ENCODE measurements at places on chromosomes 13 and 19.

GRCh38 chr13:20157151-20157796 is 3.6 kb downstream of the GJA3 start:
- no peak for DNase-seq

DNA sequence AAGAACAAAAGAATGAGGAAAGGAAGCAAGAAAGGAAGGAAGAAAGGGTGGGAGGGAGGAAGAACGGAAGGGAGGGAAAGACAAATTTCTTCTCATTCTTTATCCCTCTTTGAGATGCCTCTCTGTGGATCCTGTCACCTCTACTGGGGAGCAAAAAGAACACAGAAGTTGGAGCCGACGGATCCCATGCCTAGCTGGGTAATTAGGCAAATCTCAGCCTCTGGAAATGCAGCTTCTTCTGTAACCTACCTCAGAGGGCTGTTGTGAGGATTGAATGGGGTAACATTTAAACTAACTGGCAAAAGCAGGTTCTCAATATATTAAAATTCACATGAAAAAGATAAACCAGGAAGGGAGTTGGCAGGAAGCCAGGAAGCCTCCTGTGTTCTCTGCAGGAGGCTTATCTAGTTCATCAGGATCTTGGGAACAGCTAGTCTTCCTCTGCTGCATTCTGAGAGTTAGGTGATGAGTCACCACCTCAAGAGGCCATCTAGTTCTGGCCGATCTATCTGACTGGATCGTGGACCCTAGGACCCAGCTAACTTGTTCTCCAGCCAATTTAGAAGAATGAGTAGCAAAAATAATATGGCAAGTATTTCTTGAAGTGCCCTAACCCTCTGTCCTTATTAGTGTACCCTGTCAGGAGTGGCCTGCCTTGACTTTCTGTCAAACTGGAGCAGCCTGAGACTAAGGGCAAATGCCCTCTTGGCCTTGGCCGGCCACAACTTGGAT is 15.2 kb upstream of the CPB2 start:
- DNase-seq: no peak

DNA sequence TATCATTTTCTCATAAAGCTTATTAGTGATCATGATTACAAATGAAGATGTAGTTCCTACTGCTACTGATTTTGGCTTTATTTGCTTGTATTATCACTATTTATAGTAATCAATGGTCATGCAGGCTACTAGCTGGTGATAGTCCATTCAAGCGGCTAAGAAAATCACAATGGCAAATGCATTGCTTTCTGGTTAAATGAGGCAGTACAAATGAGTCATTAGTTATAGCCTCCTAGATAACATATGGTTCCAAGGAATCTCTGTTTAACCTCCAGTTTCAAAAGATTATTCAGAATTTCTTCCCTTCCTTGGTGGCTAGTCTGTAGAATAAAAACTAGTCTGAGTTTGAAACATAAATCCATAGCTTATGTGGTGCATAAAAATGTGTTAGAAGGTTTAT is 141.3 kb upstream of the HTR2A start:
- DNase-seq: no peak

DNA sequence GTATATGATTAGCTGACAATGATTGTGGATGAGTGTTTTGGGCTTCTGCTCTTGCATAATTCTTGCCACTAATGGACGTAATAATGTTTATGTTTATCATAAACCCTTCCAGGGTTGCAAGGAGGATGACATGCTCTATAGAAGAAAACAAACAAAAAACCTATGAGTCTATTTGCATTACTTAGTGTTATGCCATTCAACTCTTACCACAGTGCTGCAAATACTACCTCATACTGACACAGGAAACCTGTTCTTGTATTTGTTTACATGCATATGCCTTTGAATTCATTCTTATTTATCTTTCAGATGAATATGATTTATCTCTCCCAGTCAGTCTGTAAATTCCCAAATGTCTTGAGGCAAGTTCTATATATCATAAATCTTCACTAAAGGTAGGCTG is 39.6 kb upstream of the FREM2 start:
- no peak for DNase-seq

DNA sequence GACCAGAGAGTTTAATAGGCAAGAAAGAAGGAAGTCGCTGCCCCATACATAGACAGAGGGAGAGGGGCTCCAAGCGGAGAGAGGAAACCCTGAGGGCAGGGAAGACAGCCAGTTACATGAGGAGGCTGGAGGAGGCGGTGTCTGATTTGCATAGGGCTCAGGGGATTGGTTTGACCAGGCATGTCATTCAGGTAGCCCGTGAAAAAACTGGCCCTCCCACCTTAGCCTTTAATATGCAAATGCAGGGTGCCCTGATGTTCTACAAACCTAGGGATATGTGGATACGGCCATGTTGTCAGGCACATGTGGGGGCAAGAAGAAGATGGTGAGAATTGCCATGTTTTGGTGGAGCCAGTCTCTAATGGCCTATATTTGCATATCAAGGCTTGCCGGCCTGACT is 1461.6 kb downstream of the PCDH9 start:
- DNase-seq: no peak

GRCh38 chr19:31249217-31249616 is 100.0 kb downstream of the TSHZ3 start:
- DNase-seq: no peak

DNA sequence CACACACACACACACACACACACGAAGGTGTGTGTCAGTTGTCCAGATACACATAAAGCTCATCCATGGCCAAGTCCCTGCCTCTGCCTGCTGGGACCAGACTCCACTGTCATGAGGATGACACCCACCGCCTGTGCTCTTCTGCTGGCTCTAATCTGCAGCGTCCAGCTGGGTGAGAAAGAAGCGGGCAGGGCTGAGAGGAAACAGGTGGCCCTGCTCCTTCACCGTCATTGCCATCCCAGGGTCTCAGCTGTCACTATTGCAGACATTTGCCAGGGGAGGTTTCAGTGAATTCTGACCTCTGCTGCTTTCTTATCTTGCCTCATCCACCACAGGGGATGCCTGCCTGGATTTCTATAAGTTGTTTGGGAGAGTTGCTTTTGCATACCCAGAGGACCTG is 31.4 kb downstream of the SCGB2B2 start:
- no peak for DNase-seq

DNA sequence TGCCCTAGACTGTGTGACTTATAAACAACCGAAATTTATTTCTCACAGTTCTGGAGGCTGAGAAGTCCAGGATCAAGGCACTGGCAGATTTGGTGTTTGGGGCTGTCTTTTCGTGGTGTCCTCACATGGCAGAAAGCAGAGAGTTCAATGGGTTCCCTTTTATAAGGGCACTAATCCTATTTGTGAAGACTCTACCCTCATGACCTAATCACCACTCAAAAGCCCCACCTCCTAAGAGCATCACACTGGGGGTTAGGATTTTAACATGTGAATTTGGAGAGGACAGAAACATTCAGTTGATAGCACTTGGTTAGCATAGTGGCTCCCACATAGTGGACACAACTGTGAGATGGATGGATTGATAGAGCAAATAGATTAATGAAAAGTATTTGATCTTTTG is 21.5 kb upstream of the GPR18 start:
- no peak for DNase-seq

- no peak for DNase-seq
Observed at GRCh38 chr19:31272583-31273106, 76.6 kb downstream of the TSHZ3 start.

GRCh38 chr13:112704308-112705145 is 14.7 kb downstream of the ATP11A start:
- no peak for DNase-seq

- DNase-seq: no peak
Observed at GRCh38 chr13:63455938-63456337, 2040.3 kb upstream of the PCDH20 start.

- no peak for DNase-seq
Observed at GRCh38 chr13:74388626-74389025, 254.4 kb upstream of the KLF12 start.

- no peak for DNase-seq
Observed at GRCh38 chr19:18415178-18415867, 3.9 kb upstream of the SSBP4 start.

DNA sequence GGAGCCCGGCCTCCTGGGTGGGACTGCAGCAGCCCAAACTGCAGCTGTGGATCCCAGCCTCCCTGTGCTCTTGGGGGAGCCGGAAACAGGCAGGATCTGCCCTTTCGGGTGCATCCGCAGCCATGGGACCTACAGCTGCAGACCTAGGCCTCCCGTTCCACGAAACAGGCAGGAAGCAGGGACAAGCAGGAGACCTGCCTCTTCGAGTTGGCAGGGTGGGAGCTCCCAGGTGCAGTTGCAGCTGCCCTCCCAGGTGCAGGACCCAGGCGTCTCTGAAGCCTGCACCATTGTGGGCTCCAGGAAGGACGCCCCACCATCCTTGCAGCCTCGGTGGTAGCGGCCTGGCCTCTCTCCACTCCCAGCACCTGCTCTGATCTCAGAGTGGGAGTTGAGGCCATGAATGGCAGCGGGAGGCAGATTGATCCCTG is 189.0 kb upstream of the KLHL1 start:
- no peak for DNase-seq

GRCh38 chr19:16328824-16329482 is 4.3 kb downstream of the KLF2 start:
- peak; percentile 45 for DNase-seq

DNA sequence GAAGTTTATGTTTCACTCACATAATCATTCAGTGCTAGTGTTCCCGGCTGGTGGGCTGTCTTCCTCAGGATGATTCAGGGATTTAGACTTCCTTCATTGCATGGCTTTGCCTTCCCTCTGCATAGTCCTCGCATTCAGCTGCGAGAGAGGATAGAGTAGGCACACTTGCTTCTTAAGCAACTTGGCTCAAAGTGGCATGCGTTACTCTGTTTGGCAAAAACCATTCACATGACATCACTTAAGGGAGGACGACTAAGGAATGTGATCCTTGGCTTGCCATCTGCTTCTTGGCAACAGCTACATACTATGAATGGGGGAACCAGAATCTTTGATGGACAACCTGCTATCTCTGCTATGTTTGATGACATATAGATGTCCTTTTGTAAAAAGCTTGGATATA is 359.3 kb downstream of the TDRD3 start:
- no peak for DNase-seq

- DNase-seq: no peak
Observed at GRCh38 chr13:80214521-80214991, 126.4 kb downstream of the SPRY2 start.

- DNase-seq: no peak
Observed at GRCh38 chr13:103236213-103236612, 170.0 kb upstream of the SLC10A2 start.

DNA sequence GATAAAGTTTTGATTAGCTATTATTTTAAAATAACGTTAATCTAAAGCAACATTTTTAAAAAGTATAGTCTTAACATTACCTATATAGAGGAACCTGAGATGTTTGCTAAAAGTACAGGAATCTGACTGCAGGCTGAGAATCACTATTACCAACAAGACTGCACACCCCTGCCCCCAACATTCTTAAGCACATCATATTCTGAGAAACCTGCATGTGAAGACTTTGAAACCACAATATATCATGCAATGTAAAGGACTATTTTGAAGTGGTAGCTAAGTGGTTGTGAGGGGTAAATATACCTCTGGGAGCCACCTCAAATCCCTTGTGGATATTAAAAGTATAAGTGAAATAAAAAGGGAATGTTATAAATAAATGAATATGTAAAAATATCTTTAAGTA is 119.0 kb upstream of the KLF12 start:
- DNase-seq: no peak

- no peak for DNase-seq
Observed at GRCh38 chr13:70634893-70635292, 526.6 kb upstream of the KLHL1 start.

- peak; percentile 23 for DNase-seq
Observed at GRCh38 chr19:7326105-7326877, 22.4 kb upstream of the ARHGEF18 start.

DNA sequence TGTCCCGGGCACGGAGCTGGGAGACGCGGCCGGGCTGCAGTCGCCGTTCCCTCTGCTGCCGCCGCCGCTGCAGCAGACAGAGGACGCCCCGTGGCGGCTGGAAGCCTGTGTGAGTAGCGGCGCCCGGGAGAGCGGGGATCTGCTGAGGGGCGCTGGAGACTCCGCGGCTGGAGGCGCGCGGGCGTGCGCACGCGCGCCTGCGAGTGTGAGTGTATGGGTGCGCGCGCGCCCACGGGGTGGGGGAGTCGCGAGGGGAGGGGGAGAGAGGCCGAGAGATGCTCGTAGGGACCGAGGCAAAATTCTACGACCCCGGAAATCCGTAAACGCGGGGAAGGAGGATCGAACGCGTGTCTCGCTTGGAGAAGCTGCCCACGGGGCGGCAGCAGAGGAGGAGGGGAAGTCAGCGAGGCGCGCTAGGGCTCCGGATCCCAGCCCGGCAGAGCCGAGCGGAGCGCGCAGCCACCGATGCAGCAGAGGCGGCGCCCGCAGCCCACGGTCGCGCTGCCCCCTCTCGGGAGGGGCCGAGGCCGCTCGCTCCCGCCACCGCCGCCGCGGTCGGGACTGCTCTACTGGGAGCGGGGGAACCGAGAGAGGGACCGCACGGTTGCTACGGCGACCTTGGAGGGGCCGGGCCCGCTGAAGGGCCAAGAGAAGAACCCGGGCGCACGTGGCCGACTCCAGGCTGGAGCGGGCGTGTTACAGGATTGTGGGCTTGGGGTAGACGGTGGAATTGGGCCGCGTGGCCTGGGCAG is at the start of gene ENOX1:
Gene ENOX1 (minus strand): TSS at position 207 of the 752 bp plus-strand sequence.
- DNase-seq: no peak

DNA sequence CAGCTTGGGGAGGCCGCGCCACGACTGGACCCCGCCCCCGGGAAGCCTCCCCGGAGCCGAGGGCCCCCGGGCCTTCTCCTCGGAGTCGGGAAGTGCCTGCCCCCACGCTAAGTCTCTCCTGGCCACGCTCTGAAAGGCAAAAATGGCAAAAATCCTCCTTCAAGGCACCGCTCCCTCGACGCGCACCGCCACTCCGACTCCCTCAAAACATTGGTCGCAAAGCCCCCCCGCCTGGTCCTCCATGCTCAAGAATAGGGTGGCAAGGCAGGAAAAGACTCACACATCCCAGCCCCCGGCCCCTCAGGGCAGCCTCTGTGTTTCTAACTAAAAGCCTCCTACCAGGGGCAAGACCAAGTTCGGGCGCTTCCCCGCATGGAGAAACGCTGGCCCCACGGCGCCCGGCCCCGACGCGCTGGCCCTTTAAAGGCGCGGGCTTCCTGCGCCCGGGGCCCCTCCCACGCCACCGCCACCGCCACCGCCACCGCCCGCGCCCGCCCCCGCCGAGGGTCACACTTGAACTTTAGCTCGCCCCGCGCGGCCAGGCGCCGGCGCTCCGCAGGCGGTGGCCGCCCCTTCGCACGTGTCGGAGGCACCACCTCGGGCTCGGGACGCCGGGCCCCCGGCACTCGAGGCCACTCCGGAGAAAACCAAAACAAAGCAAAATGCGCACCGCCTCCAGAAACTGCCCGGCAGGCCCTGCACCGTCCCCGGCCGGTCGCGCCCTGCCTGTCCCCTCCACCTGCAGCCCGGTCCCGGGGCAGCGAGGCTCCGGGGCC is 1.9 kb downstream of the FOXO1 start:
- DNase-seq: peak; percentile 60

- no peak for DNase-seq
Observed at GRCh38 chr13:57611969-57612368, 19.6 kb upstream of the PCDH17 start.

GRCh38 chr19:52138983-52139251 is 821 bp downstream of the ZNF616 start:
- no peak for DNase-seq

Data from T-helper 9 cell (primary cell).